ENCODE measurements at places on chromosomes 12 and 14.

GRCh38 chr14:78399316-78399889, 229.2 kb downstream of the NRXN3 start:
- no peak for DNase-seq

DNA sequence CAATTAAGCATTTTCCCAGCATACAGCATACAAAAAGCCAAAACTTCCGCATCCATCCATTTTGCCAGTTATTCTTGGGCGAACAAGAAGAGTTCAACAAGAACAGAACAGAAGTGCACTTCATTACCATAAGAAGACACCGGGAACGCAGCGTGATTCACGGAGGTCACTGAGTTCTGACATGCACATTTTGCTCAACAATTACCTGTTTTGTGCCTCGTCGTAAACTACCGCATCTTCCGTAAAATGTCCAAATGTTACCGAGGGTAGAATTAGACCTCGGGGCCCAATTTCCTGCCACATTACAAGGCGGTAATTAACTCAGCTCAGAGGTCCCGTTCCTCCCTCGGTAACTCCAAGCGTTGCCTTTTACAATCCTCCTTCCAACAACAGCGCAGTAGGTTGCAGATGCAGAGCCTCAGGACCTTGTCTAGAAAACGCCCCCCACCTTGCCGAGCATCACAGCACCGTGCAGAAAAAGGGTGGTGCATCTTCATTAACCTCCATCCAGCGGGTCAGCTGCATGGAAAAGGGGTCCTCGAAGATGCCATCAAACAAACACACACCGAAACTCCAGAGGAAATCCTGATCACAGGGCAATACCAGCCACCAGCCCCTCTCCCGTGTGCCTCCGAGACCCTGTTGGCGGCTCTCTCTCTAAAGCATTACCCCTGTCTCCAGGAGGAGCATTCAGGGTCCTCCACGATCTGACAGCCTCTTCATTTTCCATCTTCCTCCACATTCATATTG, 125.2 kb downstream of the BCL11B start:
- DNase-seq: no peak

- DNase-seq: no peak
These were observed 97.7 kb downstream of the AKAP6 start for GRCh38 chr14:32426586-32427388.

DNA sequence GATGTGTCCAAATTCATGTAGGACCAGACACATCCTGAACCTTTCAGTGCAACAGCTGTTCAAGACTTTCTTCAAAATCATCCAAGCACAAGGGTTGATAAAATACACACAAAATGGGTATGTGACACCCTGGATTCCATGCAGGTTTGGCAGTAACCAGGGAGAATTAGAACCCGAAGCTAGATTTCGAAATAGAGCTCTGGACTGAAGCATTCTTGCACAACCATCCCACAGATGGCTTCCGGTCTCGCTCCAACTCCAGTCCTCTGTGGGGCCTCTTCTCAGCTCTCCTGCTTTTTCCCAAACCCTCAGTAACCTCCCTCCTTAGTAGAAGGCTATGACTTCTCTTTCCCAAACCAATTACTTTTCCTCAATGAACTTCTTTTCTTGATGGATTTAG, 171.3 kb downstream of the TTC7B start:
- no peak for DNase-seq
